ENCODE measurements at places on chromosomes 1 and 21.

DNA sequence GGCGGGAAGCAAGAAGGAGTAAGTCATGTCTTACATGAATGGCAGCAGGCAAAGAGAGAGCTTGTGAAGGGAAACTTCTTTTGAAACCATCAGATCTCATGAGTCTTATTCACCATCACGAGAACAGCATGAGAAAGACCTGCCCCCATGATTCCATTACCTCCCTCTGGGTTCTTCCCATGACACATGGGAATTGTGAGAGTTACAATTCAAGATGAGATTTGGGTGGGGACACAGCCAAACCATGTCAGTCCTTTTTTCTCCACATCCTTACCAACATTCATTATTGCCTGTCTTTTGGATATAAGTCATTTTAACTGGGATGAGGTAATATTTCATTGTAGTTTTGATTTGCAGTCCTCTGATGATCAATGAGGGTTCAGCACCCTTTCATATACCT, 81.0 kb downstream of the DIRAS3 start:
- no peak for DNase-seq

- DNase-seq = no peak
Measured at GRCh38 chr21:14284481-14284880, 68.5 kb downstream of the RBM11 start.

GRCh38 chr1:238153939-238154338, 263.2 kb upstream of the ZP4 start:
- DNase-seq = no peak

DNA sequence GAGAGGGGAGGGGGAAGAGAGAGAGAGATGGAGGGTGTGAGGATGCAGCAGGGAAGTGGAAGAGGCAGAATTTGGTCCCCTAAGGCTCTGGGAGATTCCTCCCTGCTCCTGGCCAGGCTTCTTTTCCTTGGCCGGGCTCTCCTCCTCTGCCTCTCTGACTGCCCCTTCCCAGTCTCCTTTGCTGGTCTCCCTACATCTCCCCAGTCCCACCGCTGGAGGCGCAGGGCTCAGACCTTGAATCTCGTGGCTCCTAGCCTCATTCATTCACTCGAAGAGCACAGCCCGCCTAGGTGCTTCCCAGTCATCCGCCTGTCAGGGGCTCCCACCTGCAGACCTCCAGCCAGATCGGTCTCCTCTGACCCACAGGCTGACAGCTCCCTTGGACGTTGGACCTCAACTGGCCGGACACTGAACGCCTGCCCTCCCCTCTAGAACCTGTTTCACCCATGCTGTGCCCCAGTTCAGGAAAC, 76.5 kb downstream of the VWA5B1 start:
- DNase-seq = no peak

GRCh38 chr1:240258910-240259309, 167.2 kb downstream of the FMN2 start:
- DNase-seq = no peak

DNA sequence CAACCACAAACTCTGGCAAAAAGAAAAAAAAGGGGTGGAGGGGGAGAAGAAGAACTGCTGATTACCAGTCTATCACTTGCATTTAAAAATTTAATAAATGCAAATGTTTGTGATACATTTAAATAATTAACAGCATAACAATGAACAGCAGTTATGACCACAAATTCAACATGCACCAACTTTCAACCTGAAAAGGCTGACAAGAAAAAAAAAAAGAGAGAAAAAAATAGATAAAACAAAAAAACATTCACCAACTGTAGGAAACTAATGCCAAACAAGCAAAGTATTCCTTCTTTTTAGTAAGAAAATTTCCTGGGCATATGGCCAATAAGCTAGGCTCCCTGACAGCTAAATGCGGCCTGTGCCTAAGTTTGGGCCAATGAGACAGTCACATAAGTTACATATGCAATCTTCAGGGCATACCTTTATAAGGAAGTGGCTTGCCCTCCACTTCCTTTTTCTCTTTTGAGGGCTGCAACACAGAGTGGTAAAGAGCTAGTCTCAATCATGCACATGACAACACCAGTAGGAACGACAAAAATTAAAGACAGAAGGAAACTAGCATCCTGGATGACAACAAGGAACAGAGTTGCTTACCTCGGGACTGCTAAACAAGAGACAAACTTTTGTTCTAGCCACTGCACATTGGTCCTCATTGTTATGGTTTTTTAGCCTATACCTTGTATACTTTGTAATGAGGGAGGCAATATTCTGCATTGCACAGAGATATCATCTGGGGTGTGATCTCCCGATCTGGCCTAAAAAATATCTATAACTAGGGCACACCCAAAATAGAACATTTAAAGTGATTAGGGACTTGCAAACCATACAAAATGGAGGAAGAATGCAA, 24.2 kb upstream of the PHTF1 start:
- no peak for DNase-seq

DNA sequence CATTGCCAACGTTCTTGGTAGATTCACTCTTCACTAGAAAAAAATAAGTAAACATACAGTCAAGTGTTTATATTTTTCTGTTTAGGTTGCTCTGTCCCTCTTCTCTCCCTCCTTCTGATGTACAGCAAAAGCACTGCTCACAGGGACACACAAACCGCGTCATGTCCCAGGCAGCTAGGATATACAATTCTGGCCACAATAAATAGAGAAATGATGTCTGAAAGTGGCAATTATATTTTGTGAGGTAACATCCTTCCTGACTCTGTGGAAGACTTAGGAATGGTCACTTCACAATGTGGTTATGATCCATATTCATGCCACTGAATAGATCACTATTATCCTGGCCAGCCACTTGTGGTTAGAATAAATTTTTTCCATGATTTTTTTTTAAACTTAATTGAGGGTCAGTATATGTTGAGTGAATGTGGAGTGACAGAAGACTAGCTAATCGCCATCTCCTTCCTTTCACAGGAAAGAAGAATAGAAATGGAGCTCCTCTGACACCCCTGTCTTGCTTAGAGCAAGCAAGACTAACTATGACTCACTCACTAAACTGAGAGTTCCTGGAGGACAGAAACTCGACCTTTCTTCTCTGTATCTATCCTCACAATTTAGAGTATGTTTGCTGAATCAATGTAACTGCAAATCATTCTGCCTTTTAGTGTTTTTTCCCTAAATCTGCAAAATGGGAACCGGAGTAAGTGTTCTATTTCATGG, 54.0 kb downstream of the ZNHIT6 start:
- DNase-seq = no peak

GRCh38 chr1:167440776-167441175, 77.6 kb downstream of the CD247 start:
- no peak for DNase-seq

DNA sequence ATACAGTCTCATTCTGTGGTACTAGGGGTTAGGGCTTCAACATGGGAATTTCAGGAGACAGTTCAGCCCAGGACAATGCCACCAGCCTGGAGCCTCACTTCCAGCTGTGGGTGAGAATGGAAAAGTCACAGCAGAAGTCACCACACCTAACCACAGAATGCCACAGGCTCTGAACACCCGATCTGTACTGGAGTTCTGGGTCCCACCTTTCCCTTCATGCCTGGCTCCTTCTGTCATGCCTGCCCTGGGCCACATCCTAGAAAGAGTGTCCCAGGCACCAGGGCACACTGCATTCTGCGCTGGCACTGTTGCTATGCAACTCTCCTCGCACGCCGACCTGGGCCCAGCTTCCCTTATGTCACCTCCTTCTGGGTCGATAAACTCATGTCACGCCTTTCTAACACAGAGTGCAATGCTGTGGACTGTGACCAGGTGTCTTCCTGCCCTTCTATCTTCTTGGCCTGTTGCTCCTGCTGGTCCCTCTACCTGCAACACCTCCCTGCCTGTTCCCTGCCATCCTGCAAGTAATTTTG, 21.2 kb downstream of the RCSD1 start:
- DNase-seq = no peak

DNA sequence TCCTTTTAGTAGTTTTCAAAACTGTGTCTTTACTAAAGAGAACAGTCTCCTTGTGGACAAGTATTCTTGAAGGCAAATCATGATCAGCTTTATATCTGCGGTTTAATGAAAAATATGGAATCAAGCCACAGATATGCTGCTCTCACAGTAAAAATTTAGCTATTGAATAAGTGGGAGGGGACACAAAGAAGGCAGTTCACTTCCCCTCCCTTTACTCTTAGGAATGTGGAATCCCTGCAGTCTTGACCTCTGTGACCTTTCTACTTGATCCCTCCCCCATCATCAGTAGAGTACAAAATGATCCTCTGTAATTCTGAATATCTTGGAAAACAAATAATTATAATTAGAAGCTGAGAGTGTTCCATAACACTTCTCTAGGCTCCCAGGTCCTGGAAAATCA, 136.7 kb upstream of the HOOK1 start:
- no peak for DNase-seq

DNA sequence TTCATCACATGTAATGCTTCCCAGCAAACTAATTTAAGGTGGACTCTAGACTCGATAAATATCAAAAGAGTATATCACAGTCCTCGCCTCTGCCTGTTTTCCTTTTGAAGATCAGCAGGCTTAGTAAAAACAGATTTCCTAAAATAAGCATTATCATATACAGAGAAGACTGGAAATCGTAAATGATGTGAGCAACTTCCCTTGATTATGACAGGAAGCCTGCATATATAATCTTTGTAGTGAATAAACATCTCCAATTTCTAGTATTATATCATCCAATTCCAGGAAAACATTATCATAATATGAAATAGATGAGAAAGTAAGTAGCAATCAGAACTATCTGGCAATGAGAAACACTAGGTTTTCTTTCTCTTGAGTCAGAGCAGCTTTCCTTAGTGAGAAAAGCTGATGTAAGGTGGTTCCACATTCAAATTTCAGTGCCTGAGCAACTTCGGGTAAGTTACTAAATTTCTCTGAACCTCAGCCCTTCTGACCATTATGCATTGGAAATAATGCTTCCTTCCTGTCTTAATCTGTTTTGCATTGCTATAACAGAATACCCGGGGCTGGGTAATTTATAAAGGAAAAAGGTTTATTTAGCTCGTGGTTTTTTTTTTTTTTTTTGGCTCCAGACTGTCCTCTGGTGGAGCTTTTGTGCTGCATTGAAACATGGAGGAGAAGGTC, 12.6 kb upstream of the POU2F1 start:
- no peak for DNase-seq

DNA sequence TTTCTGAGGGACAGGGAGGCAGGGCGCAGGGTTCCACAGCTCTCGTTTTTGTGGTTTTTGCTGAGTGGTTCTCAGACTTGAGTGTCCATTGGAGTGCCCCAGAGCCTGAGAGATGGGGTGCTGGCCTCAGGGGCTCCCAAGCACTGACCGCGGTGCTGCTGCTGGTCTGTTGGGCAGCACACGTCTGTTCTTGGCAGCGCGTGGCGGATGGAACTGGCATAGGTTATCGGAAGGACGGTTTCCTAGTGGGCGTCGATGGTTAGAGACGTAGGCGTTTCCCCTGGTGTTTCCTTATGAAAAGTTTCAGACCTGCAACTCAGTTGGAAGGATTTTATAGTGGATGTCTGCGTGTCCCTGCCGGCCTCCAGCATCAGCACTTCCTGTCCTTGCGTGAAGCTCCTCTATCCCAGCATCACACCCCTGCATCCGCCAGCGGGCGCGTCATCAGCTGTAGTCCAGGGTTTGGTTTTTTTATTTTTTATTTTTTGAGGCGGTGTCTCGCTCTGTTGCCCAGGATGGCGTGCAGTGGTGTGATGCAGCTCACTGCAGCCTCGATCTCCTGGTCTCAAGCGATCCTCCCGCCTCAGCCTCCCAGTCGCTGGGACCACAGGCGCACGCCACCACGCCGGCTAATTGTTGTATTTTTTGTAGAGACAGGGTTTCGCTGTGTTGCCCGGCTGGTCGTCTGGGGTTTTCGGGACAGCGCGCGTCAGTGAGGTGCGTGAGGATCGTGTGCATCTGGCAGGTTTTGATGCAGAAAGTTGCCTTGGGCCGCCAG, 11.8 kb downstream of the RRP1 start:
- DNase-seq = no peak

GRCh38 chr1:90671741-90672140, 45.4 kb downstream of the BARHL2 start:
- DNase-seq = no peak

- no peak for DNase-seq
Measured at GRCh38 chr1:218456444-218456843, 111.3 kb downstream of the TGFB2 start.

GRCh38 chr1:226092965-226093364, 30.4 kb downstream of the H3-3A start:
- DNase-seq = no peak

- no peak for DNase-seq
Measured at GRCh38 chr1:23927097-23927496, 13.9 kb upstream of the CNR2 start.

DNA sequence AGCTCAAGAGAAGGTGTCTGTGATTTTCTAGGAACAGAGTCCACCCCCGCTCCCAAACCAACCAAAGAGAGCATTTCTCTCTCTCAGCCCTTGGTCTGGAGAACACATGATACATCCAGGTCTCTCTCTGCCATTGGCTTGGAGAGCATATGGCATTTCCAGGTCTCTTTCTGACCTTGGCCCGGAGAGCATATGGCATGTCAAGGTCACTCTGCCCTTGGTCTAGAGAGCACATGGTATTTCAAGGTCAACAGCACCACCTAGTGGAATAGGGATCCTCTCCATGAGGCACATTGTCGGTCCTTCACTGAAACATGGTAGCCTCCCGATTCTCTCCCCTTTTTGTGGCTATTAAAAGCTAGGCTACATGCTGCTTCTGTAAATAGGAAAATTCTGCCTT, 437.7 kb upstream of the OLFM3 start:
- no peak for DNase-seq

DNA sequence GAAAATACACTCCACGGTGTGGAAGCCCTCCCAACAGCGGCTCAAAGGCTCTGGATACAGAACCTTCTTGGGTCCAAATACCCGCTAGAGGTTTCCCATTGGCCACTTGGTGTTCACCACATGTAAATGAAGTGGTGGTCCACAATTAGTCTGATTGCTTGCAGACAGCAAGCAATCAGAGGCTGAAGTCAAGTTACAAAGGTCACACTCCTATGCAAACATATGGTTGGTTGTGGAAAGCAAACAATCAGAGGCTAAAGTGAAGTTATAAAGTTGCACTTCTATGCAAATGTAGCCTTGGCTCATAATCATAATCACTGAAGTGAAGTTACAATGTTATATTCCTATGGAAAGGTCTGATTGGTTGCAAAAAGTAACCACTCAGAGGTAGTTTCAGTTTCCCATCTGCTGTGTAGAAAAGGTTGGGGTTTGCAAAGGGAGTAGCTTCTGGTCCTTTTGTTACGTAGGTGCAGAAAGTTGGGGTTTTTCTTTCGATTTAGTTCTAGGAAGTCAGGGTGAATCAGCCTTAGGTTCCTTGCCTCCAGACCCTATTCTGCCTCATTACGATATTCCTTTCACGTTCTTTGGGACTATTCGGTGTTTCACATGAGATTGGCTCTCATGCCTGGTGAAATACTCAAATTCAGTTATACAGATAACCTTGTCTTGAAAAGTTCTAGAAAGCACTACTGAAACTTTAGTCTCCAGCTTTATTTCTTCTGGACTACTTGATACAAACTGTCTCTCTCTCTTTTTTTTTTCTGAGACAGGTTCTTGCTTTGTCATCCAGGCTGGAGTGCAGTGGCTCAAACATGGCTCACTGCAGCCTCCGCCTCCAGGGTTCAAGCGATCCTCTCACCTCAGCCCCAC, 36.7 kb upstream of the MTF2 start:
- DNase-seq = no peak

- no peak for DNase-seq
Measured at GRCh38 chr1:113403065-113403464, 12.8 kb downstream of the MAGI3 start.
